Anterior cingulate cortex (tissue), 58 donors: ENCODE measurements at places on chromosomes 1 and 21.

- no peak for DNase-seq
Observed at GRCh38 chr21:35139382-35139715, 90.2 kb upstream of the RUNX1 start.

DNA sequence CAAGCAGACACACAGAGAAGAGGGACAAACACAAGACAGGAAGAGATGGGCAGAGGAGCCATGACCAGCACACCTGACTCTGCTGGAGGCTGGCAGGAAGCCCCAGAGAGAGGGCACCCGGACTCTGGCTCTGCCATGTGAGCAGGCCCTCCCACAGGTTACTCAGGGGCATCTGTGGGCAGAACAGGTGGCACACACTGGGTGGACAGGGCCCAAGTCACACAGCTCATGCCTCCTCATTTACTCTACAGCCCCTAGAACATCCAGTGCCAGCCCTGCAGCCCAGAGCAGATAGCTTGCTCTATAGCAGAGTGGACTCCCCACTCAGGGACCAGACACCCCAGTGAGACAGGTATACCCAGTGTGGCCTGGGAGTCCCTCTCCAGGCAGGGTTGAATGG is 28.7 kb downstream of the PACC1 start:
- DNase-seq = no peak

DNA sequence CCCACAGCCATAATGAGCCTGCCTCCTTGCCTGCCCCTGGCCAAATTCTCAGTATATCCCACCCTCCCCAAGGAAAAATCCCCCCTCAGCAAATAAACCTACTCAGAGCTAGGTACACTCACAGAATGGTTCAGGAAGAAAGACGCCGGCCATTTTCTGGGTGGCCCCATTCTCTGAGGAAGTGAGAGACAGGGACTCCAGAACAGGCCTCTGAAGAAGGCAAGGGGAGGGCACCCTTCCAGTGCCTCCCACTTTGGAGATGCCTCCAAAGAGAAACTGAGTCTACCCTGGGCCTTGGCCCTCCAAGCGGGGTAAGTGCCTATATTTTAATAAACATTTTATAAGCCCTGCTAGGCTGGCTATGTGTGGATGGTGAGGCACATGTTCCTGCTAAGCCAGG is 2.3 kb downstream of the PACC1 start:
- DNase-seq = no peak

- no peak for DNase-seq
Observed at GRCh38 chr1:29649189-29650040, 413.1 kb downstream of the PTPRU start.

DNA sequence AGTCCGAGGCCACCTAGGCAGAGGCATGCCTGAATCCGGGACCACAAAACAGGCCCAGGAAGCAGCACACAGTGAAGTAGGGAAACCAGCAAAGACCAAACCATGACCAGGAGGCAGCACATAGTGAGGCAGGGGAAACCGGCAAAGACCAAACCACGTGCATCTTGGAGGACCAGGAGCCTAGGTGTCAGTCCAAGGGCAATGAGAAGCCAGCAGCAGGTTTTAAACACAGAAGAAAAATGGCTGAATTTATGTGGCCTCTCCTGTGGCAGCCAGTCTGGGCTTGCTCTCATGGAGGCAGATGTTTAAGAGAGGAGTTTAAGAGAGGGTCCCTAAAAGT is 42.5 kb downstream of the NPHP4 start:
- DNase-seq = no peak

DNA sequence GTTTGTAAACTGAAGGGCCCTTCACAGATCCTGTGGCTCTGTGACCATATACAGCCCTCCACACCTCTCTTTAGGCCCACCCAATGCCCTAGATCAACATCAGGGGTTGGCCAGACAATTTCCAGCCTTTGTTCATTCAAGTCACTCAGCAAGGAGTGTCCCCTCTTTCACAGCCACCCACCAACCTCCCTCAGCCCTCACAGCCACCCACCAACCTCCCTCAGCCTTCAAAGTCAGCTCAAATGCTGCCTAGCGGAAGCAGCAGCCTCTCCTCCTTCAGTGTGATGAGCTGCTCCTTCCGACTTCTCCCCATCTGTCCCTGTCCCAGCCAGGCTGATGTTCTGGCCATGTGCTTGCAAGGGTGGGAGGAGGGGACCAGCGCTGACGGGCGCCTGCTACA is 71.4 kb downstream of the DMRTB1 start:
- no peak for DNase-seq

DNA sequence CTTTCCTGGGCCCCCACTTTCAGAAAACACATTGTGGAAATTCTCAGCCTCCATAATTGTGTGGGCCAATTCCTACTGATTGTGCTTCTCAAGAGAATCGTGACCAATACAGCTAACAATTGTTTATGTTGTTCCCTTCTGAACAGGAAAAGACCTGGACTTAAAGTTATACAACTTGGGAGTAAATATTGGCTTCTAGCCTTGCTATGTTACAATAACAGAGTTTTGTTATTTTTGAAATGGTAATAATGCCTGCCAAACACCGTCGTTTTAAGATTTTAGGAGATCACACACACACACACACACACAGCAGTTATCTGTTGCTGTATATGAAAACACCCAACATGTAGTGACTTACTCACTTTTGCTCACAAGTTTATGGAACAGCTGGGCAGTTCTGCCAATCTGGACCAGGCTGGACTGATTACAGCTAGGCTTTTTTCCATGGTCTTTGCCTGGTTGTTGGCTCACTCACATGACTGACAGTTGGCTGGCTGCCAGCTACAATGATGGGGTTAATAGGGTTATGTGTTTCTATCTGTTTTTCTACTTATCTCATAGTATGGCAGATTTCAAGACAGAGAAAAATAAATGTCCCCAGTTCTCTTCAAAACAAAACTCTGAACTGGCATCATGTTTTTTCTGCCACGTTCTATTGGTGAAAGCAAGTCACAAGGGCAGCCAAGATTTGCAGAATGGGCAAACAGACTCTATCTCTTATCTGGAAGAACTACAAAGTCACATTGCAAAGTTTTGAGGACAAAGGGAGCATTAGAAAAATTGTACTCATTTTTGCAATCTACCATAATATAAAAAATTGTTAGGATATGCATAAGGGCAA is 447.5 kb downstream of the NEGR1 start:
- DNase-seq = no peak

DNA sequence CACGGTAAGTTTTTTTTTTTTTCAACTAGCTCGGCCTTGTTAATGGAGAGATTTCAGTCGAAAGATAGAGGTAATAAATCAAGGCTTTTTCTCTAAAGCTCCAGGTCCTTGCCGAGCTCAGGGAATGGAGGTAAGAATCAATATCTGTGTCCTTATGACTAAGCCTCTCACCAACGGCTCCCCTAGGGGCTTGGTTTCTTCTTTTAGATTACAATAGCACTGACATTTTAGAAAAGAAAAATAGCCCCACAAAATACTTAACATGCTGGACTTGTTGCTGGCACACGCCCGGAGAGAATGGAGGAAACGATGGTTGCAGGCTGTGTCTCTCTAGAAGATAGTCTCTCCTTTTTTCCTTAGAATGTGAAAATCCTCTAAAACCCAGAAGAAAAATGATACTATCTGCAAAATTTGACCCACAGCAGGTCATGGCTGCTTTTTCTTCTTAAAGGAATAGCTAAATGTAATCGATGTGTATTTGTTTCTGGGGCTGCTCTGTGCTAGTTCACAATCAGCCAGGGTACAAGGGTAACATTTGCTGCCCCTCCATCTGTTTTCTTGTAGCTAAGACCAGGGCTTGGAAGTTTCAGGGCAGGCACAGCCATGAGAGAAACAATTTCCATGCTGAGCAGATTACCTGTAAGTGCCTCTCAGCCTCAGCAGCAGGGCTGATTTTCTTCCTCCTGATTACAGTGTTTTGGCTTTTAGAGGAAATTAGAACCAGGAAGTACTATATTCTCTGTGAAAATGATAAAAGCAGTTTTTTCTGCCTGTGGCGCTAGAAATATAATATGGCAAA is 86.2 kb upstream of the GNG12 start:
- DNase-seq = no peak

DNA sequence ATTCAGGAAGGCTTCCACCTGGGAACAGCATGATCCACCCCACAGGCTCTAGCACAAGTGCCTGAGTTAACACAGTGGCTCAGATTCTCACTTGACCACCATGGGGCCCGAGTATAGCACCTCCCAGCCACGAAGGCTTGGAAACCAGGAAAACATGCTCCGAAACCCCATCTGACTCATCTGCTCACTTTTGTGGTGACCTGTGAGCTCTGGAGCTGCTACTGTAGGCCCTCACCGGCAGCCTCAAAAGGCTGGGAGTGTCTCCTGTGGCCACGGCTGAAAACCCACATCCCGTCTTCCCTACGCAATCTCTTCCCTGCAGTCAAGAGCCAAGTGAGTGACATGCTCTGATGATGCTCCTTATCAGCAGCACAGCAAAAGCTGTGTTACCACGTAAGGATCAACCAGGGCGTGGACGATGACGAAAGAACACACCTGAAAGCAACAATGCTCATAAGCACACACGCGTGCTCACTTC is 81.4 kb downstream of the TGFBR3 start:
- no peak for DNase-seq
